Skin of body (tissue), 3 donors: ENCODE measurements at places on chromosomes 5 and 9. TPM values are rescaled to one million over a fixed set of nuclear protein-coding genes. Genes with fewer than 3 reads are reported as not detected.

The BTNL8 gene
- 0.49 TPM for total RNA-seq

The SLIT3 gene
- 42.4 TPM for total RNA-seq

The PKD2L2 gene
- total RNA-seq: 0.10 TPM

The KIF24 gene
- 2.6 TPM for total RNA-seq

The TRPM6 gene
- total RNA-seq: 2.3 TPM

The OR1J2 gene
- total RNA-seq: not detected

The PLCXD3 gene
- total RNA-seq: 0.10 TPM

The NRG2 gene
- total RNA-seq: 0.99 TPM

The PCDHGB3 gene
- total RNA-seq: 4.3 TPM

The SPATA31C2 gene
- total RNA-seq: not detected

The ANKDD1B gene
- 1.6 TPM for total RNA-seq

GRCh38 chr5:101877451-101877850, 418.6 kb downstream of the SLCO4C1 start:
- no peak for DNase-seq

GRCh38 chr5:77301447-77301883, 91.0 kb downstream of the PDE8B start:
- peak; percentile 50 for DNase-seq

DNA sequence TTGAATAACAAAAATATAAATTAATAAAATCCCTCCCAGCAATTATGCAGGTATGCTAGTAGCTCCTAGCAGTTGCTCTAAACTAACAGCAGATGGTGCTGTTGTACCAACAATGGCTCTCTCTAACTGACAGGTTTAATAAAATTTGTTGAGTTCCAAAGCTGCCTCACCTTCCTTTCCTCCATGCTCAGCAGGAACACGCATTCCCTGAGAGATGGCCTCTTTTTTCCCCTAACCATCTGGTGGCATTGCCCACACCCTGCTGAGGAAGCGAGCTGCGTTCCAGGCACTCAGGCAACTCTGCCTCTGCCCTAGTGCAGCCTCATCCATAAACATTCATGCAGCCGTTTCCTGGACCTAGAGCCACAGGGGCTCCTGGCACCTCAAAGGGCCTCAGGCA, 106.2 kb downstream of the KLHL3 start:
- no peak for DNase-seq

- no peak for DNase-seq
These were observed 10.7 kb downstream of the SLC35A4 start for GRCh38 chr5:140575309-140575708.

DNA sequence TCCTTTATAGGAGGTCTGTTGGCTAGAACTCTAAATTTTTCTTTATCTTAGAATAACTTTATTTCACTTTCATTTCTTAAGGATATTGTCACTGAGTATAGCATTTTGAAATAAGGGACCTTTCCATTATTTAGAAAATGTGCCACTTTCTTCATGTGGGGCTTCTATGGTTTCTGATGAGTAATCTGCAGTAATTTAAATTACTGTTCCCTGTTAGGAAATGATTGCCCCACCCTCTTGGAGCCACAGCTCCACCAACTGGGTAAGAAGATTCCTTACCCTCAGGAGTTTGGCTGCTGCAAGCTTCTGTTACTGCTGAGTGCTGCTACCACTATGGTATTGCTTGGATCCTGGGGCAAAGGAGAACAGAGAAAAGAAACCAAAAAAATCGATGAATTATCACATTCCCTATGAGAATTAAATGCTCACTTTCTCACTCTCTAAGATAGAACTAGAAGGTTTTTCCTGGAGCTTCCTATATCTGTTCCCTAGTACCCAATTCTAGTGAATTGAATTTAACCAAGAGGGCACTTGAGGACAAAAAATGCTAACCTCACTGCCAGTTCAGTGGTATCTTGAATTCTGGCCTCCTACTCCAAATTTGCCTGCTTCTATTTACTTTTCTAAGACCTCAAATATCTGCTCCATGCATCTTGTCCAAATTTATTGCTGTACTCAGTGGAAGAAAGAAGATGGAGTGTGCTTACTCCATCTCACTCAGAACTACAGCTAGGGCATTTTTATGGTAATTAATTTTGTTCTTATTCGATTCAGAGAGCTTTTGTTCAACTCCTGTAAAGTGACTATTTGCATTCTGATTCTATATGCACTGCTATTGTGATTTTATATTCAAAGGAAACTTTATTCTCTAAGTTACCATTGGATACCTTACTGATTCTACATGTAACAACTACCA, 2111.3 kb downstream of the MAT2B start:
- DNase-seq: no peak

DNA sequence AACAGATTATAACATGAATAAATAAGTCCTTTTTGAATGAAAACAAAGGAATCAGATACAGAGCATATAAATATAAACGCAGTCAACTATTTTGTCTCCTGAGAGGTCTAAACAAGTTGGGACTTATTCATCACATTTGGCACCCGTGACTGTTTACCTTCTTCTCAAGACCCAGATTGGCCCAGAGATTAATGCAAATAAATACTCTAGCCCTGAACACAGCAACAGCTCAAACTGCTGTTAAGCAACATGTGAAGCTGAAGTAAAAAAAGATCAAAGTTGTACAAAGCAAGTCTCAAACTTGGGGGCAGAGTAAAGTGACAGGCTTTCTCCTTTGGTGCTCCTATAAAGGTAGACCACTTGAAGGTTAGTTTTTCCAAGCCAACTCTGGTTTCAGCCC, 95.0 kb upstream of the NR5A1 start:
- no peak for DNase-seq

GRCh38 chr5:157222506-157223230, 42.0 kb downstream of the ITK start:
- no peak for DNase-seq

GRCh38 chr9:613771-614347, 227.6 kb upstream of the DMRT1 start:
- peak; percentile 81 for DNase-seq

DNA sequence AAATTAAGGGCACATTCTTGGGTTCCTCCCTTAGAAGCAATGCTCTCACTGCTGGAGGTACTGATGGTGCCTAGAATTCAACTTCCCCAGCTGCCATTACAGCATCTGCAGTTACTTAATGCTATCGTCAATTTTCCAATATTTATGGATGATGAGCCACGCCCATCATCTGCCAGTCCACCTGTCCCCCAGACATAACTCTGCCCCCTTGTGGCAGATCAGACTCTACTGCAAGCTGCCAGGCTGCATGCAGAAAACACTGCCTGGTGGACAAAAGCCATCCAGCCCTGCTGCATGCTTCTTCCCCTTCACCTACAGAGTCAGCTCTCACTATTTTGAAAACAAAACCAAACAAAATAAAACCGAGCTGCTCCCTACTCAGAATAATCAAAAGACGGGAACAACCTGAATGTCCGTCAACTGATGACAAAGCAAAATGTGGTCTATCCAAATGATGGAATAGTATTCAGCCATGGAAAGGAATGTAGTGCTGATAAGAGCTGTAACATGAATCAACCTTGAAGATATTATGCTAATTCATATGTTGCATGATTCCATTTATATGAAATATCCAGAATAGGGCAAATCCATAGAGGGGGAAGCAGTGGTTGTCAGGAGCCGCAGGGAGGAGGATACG, 66.4 kb downstream of the RETREG1 start:
- no peak for DNase-seq

DNA sequence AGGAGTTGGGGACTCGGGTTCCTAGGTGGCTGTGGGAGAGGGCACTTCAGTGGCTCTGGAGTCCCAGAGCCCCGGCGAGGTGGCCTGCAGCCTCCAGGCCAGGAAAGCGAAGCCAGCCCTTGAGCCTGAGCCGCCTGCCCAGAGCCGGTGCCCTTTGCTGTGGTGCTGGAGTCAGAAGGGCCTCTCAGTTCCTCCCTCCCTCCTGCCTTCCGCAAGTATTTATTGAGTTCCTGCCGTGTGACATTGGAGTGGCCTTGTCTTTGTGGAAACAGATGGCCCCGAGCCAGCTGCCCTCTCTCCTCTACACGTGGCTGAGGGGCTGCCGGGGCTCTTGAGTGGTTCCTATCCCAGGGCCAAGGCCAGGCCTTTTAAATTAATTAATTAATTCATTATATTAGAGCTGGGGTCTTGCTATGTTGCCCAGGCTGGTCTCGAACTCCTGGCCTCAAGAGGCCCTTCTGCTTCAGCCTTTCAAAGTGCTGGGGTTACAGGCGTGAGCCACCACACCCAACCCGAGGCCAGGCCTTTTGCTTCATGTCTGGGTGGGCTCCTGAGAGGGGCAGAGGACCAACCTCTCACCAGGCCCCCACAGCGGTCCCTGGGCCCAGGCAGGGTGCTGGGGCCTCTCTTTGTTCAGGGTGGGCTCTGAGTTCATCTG, 45.6 kb upstream of the IER5L start:
- no peak for DNase-seq

DNA sequence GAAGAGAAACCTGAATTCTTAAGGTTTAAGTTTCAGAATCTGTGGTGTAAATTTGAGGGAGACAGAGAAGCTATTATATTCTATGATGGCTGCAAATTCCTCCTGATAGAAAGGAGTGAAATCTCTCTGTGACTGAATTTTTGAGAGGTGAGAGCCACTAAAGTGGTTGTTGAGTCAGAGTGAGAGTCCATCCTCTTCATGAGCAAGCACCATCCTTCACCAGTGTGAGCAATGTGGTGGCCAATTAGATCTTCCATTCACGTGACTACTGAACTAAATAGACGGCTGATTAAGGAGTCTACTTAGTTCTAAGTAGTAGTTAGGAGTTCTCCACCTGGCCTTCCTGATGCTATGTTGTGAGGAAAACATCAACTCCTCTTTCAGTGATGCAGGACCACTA, 147.8 kb upstream of the CCNH start:
- DNase-seq: no peak

DNA sequence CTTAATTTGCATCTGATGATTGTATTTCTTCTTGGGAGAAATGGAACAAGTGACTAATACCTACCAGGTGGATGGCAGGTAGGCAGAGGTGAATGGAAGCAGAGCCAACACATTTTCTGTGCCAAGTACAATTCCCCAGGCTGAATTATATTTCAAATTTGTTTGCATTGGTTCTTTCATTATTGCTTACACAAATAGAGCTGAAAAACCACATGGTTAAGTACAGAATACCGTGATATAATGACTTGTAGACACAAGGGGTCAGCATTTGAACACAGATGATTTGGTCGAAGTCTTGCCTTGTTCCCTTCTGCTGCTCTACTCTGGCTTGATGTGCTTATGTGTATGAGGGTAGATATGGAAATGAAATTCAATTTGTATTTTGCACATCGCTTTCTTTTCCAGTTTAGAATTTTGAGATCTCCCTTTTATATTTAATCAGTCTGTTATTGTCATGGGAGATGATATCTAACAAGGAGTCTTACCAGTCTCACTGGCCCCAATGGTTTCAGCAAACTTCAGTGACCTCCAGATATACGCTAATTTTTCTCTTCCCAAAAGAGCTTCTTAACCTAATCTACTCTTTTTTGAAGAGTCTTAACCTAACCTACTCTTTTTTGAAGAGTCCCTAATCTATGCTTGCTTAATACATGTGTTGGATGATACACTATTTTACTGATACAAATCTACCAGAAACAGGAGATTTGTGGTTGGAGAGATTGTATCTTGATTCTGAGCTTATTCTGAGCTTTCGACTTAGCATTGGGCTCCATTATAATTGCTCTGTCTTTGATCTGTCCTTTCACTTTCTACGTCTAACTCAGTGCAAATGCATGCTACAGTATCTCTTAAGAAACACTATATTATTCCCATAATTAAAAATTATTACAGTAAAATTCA, 88.1 kb downstream of the PCSK1 start:
- DNase-seq: peak; percentile 18

DNA sequence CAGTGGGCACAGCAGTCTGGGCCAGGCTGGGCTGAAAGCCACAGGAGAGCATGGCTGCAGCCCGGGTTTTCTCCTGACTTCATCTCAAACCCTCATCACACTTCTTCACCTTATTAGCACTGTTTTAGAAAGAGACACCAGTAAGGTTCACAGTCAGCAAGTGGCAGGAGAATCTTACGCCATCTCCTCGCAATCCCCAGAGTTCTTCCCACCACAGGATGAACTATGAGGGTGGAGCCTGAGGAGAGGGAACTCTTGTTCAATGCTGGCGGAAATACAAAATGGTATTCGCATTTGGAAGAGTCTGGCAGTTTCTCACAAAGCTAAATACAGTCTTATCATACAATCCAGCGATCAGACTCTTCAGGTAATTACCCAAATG, 14.7 kb downstream of the BICD2 start:
- DNase-seq: no peak

- no peak for DNase-seq
These were observed 11.2 kb upstream of the GLDC start for GRCh38 chr9:6656614-6657300.

GRCh38 chr5:100746730-100747129, 156.4 kb downstream of the ST8SIA4 start:
- no peak for DNase-seq

DNA sequence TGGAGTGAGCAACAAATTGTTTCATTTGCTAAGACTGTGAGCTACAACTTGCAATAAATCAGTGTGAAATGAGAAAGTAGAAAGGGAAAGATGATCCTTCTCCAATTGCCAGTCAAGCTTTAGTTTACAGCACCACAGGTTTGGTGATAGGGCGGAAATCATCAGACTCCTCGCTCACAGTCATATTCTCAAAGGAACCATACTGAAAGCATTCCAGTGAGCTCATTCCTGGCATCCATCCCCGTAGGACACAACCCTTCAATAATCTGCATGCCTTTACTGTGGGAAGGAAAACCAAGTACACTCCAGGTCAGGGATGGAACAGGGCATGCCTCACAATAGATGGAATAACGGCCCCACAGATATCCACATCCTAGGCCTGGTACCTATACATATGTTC, 80.7 kb downstream of the FSTL4 start:
- peak; percentile 79 for DNase-seq
